Stimulated activated CD8-positive, alpha-beta memory T cell treated with anti-CD3 and anti-CD28 coated beads, Interleukin-4, amount 100 ng/mL, for 1 hour (primary cell): ENCODE measurements at places on chromosomes 1 and 21.
A peak's percentile ranks its signal among the peaks of the same experiment; 100 is the strongest.

DNA sequence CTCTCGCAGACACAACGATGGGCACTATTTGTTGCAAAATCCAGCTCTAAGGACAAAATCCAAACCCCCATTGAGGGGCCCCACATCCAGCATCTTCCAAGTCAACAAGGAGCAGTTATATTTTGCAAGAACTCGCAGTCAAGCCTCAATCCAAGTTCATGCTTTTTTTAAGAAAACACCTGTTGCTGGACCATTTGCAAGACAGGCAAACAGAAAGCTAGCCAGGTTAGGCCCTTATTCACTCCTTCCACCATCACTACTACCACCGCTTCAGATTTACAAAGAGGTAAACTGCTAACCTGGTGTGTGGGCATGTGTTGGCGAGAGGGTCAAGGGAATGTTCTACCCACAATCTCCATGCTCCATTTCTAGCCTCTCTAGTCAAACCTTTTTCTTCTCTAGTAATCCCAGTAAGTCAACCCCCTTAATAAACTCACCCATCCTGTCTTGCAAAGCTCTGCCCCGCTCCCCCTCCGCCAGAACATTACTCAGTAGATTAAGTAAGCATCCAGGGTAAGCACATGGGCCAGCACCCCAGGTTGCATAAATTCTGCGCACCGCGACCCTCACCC lies 703 bp downstream of the ERI3 start:
- DNase-seq = no peak

GRCh38 chr1:64167176-64167575 lies 36.2 kb upstream of the UBE2U start:
- no peak for DNase-seq

- no peak for DNase-seq
Measured at GRCh38 chr1:221310180-221310579, 430.9 kb downstream of the HLX start.

GRCh38 chr1:224333309-224333926 lies 3.4 kb upstream of the NVL start:
- DNase-seq = no peak

- peak; percentile 63 for DNase-seq
Measured at GRCh38 chr1:226677027-226678020, 61.8 kb downstream of the ITPKB start.

GRCh38 chr1:103191327-103191726 lies 83.0 kb upstream of the COL11A1 start:
- no peak for DNase-seq

GRCh38 chr21:39669976-39670661 lies 57.4 kb downstream of the B3GALT5 start:
- DNase-seq = no peak

GRCh38 chr1:7404046-7404742 lies 366.9 kb upstream of the VAMP3 start:
- no peak for DNase-seq

DNA sequence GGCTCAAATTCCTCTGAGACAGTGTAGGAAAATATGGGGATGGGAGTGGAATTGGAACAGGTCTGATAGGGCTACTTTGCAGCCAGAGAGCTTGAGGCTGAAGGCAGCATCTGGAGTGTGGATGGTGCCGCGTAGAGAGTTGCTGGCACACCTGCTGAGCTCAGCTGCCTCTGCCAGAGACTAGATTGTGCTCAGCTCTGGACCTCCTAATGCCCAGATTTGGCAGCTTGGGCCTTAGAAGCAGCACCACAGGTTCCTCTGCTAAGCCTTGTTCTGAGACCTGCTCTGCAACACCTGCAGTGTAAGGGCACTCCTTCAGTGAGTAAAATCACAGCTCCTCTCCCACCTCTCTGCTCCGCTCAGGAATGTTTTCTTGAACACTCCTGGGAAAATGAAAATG lies 23.3 kb downstream of the ACOT11 start:
- no peak for DNase-seq

DNA sequence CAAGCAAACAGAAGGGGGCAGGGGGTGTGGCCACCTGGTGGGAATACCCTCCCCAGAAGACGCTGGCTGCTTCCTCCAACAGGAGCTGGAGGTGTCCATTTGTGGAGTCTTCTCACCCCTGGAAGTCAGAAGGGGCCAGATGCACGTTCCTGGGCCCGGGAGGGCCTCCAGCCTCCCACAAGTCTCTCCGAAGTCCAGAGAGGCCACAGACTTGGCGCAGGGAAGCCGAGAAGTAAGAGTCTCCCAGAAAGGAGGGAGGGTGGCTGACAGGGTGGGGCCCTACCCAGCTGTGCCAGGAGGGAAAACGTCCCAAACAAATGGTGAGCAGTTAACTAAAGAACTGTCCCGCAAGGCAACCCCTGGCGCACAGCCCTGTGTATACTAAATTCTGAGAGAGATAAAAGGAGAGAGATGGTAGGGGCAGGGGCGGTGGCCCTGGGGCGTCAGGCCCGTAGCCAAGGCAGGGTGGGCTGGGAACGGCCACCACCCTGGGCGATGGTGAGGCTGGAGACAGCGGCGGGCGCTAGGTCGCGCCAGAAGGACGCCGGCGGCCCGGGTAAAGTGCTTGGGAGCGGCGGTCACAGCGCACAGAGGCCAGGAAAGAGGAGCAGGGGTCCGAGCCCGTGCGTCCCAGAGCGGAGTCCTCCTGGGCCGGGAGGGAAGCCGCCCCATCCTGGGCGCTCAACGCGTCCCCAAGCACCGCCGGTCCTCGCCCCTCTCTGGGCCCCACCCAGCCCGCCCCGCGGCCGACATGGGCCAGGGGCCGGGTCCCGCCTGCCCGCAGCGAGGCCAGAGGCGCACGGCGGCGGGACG lies 1.2 kb downstream of the CHD5 start:
- DNase-seq = no peak

GRCh38 chr1:160558660-160559380 lies 20.5 kb downstream of the CD84 start:
- no peak for DNase-seq

DNA sequence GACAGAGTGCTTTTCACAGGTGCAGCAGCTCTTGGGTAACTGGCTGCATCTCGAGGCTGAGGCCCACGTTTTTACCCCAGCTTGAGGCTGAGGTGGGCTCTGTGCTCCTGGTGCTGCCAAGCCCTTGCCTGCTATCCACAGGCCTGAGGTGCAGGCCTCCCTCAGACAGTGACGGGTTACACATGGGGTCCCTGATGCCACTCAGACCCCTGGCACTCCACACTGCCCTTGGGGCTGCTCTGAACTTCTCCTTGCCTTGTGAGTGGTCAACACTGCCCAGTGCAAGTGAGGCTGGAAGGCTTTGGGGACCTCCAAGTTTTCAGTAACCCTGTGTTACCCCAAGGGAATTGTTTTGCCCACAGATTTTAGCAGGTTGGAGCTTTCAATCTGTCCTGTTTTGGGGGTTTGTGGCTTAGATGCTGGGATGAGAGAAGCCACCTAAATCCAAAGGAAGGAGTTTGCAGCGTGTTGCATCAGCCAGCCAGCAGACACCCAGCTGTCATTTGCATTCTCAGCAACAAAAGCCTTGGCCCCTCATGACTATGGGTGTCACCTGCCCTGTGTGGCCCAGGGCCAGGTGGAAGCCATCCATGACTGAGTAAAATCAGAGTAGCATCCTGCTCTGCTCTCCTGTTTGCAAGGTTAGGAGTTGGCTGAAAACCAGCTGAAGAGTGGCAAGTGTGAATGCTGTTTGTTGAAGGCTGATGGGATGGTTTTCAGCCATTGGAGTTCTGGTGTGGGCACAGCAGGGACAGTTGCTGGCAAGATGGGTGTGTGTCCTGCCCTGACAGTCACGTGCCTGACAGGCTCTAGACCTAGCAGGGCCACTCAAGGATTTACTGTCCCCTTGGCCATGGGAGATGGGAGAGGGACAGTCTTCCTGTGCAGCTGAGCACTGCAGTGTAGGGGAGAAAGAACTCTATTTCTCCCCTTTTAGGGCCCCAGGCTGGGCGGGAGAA lies 3.2 kb downstream of the RNF187 start:
- DNase-seq = no peak

- DNase-seq = no peak
Measured at GRCh38 chr1:59276439-59276851, 20.4 kb upstream of the FGGY start.

DNA sequence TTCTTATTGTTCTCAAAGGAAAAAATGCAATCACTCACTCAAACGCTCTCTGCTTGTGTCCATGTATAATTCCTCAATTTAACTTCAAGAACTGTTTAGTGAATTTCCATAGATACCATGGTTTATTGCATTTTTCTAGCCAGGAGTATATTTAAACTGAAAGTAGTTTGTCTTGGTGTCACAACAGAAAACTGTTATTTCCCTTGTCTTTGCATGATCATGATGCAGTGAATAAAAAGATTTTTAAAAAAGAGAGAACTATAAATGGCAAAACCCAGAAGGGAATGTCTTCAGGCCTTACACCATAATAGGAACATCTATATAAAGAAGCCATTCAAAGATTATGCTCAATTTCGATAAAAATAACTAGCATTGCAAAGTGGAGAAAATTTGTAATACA lies 523.5 kb upstream of the ADGRL4 start:
- no peak for DNase-seq

DNA sequence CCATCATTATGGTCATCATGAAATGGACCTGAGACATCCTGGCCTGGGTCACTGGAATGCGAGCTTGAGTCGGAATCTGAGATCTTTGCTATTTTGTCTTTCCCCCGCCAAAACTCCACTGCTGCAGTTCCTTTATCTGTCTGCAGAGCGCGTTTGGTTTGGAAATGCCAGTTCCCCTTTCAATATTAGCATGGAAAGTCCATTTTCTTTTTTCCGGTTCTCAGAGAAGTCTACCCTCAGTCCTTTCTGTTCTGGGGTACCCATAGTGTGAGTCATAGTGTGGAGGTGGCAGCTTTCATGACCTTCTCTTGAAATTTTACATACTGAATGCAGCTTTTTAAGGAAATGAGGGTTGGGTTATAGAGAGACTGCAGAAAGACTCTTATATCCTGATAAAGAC lies 14.6 kb downstream of the CACNA1E start:
- no peak for DNase-seq

DNA sequence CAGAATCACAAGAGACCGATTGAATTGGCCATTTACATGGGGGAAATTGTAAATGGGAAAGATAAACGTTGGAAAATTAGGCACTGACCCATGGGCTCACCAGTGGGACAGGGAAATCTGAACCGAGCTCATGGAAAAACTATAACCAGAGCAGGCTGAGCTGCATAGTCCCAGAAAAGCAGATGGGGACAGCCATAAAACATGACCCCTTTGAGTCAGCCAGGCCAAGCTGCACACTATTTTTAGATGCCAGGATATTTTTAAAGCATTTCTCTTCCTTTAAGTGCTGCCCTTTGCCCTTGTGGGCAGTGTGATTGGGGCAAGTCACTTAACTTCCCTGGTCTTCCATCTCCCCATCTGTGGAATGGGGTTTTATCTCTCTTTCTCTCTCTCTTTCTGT lies 184.1 kb downstream of the FOXD2 start:
- no peak for DNase-seq

- no peak for DNase-seq
Measured at GRCh38 chr21:42849759-42850412, 29.5 kb downstream of the WDR4 start.

DNA sequence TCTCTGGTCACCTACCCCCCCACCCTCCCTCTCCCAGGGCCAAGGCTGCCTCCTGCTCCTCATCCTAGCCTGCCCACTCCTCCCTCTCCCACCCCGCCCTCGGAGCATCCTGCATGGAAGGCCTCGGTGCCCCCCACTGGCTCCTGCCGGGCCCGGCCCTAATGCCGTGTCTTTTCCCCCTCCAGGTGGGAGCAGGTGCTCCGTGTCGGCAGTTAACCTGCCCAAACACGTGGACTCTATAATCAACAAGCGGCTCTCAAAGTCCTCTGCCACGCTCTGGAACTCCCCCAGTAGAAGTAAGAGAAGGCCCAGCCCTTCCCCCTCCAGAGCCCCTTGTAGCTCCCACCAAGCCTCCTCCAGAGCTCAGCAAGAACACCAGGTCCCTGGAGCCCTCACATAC lies 18.8 kb downstream of the MAP7D1 start:
- no peak for DNase-seq

DNA sequence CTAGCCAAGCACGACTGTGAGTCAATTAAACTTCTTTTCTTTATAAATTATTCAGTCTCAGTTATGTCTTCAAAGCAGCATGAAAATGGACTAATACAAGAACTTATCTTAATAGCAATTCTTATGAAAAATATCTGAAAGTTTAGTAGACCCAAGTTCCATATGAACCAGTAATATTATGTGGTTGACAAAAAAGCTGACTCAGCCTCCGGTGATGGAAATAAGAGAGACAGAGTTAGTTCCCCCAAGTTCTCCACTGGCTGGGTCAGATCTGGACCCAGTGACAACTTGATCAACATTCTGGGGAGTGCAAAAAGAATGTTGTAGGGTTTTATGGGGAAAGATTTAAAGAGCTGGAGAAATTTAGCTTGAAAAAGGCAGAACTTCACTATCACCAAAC lies 72.5 kb upstream of the DNAH14 start:
- DNase-seq = no peak

GRCh38 chr21:39575775-39576174 lies 37.0 kb upstream of the B3GALT5 start:
- DNase-seq = no peak

DNA sequence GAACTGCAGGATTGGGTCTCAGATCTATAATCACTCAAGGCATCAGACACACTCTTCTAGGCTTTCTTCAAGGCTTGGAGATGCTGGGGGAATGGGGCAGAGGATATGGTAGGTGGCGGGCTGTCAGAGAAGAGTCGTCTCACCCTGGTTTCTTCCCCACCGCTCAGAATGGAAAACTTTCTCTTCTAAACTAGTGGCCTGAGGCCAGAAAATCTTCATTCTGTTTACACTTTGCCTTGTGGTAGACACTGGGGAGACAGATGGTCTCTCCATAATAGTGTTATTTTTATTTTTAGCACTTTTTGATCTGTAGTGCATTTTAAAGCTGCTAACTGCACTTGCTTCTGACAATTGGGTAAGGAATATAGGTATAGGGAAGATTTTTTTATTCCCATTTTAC lies 2.6 kb downstream of the PRELP start:
- no peak for DNase-seq

- no peak for DNase-seq
Measured at GRCh38 chr1:174923820-174924219, 75.9 kb upstream of the CACYBP start.

GRCh38 chr1:221806984-221807383 lies 65.1 kb upstream of the DUSP10 start:
- DNase-seq = no peak

GRCh38 chr1:76038287-76039004 lies 36.1 kb upstream of the ST6GALNAC3 start:
- no peak for DNase-seq

GRCh38 chr1:94927405-94928175 lies 680 bp upstream of the CNN3 start:
- DNase-seq = no peak

DNA sequence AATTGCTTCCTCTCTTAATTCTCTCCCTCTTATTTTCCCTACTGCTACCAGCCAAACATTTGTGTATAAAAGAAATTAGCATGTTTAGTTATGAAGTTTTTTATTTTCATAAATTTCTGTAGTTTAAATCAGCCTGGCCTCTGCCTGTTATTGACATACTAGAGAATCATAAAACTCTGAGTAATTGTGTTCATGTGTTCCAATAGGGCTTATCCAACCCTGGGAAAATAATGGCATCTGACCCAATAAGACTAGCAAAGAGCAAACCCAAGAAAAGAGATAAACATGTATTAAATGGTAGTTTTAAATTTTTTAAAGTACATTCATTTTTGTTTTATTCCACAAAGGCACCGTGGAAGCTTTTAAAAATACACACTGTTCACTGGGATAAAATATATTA lies 404.3 kb downstream of the HLX start:
- DNase-seq = no peak
